Osteoblast (primary cell): ENCODE measurements at places on chromosomes 1 and 21. TPM values are rescaled to one million over a fixed set of nuclear protein-coding genes. Genes with fewer than 3 reads are reported as not detected.
A peak's percentile ranks its signal among the peaks of the same experiment; 100 is the strongest.

The CHI3L1 gene
- total RNA-seq = 273 and 932 TPM in 2 replicates

The TTC39A gene
- total RNA-seq = 0.72 and 0.88 TPM in 2 replicates

The AADACL4 gene
- total RNA-seq = not detected in 2 replicates

The LRRC8B gene
- total RNA-seq = 1.2 and 1.4 TPM in 2 replicates

The SMCP gene
- total RNA-seq = not detected in 2 replicates

The AMY1C gene
- not detected in 2 replicates for total RNA-seq

The SLC45A1 gene
- total RNA-seq = 1.8 and 2.4 TPM in 2 replicates

The NCAM2 gene
- 8.0 and 15.3 TPM in 2 replicates for total RNA-seq

GRCh38 chr21:36104317-36105300 lies 30.3 kb upstream of the CBR3 start:
- DNase-seq = no peak

DNA sequence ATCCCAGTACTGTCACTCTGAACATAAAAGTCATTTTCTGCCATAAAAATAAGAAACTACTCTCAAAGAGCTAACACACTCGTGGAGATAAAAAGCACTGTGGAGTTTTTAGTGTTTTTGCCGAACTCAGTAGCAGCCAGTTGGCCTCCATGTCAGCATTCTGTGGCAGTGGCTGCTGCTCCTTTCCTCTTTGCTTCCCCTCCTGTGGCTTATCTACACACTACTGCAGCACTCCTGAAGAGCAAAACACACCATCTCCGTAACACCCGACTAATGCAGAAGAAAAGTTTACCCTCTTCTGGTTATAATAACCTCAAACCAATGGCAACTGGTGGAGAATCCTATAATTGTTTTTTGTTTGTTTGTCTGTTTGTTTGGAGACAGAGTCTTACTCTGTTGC lies 44.9 kb downstream of the RAB3GAP2 start:
- DNase-seq = no peak

DNA sequence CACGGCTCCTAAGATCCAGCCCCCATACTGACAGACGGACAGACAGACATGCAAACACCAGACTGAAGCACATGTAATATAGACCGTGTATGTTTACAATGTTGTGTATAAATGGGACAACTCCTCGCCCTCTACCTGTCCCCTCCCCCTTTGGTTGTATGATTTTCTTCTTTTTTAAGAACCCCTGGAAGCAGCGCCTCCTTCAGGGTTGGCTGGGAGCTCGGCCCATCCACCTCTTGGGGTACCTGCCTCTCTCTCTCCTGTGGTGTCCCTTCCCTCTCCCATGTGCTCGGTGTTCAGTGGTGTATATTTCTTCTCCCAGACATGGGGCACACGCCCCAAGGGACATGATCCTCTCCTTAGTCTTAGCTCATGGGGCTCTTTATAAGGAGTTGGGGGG lies 23.2 kb downstream of the TMEM53 start:
- DNase-seq = peak; percentile 57

- DNase-seq = no peak
These were observed 15.6 kb downstream of the ARHGEF2 start for GRCh38 chr1:155962599-155963211.

GRCh38 chr1:110098222-110099026 lies 13.8 kb upstream of the UBL4B start:
- DNase-seq = no peak

DNA sequence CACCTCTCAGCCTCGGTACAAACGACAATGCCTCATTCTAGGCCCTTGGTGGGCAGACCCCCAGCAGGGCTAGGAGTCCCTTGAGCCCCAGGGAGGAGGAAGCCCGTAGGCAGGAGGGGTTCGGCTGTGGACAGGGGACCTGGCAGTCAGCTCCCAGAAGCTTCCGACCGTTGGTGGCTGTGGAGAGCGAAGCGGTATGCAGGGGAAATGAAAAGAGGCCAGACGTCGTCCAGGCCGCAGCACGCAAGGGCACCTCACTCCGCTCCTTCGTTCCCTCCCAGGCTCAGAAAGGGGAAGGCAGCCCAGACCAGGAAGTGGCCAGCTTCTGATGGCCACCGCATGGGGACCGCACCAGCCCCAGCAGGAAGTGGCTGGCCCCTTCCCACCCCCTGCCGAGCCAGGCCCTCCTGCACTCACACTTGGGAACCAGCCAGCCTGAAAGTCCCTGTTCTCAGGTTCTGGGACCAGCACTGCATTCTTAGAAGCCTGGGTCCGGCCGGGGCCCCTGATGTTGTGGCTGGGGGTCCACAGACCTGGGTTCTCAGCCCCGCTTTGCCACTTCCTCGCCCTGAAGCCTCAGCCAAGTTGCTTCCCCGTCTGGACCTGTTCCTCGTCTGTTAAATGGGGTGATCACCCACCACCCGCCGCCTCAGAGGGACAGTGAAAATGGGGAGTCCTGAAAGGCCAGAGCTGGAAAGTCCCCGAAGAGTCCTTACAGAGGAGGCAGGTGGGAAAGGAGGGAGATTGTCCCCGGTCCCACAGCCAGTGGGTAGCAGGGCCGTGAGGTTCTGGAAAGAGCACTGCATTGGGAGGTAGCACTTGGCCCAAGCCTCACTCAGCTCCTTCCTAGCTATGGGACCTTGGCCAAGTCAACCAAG lies 104.0 kb upstream of the RUNX3 start:
- peak; percentile 66 for DNase-seq

DNA sequence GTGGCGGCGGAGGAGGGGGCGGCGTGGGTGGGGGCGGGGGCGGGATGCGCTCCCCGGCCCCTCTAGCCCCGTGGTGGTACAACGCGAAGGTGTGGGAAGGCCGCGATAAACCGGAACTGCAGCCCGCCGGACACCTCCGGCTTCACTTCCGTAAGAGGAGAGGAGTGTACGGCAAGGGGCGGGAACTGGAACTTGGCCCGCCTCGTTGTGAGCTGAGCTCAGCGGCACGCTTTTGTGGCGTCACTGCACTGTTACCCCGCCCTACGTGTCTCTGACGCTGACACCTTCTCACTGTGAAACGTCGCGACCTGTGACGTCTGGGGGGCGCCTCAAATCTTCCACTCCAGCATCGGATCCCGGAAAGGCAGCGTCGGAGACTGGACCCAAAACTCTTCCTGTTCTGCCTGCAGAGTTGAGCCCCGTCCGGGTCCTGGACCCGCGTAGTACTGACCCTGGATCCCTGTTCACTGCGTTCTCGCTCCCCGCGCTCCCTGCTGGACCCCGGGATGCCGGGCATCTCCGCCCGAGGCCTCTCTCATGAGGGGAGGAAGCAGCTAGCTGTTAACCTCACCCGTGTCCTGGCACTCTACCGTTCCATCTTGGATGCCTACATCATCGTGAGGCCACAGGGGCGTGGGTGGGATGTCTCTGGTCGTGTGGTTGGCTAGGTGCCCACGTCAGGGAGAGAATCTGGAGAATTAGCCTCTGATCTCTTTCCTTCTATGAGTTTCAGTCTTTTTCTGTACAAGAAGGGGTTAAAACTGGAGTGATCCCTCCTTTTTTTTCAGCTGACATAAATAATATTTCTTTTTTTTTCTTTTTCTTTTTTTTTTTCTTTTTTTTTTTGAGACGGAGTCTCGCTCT lies at the start of gene ISG20L2:
TSS of gene ISG20L2 (minus strand) at position 168 of the 864 bp plus-strand sequence. CDS start 1,114 bp downstream, outside the sequence.
- DNase-seq = peak; percentile 98

DNA sequence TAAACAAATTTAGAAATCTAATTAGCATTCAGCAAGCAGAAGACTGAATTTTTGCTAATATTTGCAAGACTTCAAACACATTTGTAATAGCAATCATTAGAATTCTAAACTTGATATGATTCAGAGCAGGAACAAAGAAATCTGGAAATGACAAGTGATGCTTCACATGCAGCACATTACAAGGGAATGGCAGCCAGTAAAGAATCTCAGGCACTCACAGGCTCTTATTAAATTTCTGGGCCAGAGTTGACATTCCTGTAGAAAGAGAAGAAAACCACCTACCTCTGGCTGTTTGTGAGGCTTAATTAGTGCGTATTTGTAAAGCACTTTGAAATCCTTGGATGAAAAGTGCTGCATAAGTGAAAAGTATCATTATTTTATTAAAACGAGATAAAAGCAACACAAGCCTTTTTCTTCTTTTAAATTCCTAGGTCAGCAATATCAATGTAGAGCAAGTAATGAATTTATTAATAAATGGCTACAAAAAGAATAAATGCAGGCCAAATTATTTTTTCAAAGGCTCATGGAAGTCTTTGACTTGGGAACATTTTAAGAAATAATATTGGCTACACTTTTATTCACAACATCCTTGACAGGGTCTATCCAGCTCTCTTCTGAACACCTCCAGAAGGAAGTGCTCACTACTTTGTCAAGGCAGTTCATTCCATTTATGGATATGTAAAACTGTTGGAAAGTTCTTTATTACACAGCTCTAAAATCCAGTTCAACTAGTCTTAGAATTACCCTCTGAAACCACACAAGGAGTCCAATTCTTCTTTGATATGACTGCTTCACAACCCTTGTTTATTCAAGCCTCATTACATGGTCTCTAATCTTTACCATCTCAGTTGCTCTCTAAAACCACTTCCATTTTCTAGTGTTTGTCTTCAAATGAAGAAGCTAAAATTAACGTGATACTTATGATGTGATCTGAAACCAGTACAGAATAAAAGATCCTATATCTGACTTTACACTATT lies 32.1 kb upstream of the SCYL3 start:
- DNase-seq = no peak

DNA sequence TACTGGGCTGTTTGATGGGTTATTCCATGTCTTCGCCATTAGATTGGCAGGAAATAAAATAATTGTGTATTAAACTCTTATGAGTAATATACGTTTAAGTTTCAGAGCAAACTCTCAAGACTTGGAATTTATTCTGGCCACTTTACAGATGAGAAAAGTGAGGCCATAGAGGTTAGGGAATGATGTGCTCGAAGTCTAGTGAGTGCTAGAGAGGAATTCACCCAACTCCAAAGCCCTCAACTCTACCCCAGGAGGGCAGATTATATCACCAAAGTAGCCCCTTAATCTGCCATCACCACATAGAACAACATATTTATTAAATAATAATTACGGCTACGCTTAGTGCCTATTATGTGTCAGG lies 440 bp upstream of the MUL1 start:
- peak; percentile 73 for DNase-seq

- DNase-seq = peak; percentile 95
These were observed 55.8 kb upstream of the SGIP1 start for GRCh38 chr1:66478116-66478515.

DNA sequence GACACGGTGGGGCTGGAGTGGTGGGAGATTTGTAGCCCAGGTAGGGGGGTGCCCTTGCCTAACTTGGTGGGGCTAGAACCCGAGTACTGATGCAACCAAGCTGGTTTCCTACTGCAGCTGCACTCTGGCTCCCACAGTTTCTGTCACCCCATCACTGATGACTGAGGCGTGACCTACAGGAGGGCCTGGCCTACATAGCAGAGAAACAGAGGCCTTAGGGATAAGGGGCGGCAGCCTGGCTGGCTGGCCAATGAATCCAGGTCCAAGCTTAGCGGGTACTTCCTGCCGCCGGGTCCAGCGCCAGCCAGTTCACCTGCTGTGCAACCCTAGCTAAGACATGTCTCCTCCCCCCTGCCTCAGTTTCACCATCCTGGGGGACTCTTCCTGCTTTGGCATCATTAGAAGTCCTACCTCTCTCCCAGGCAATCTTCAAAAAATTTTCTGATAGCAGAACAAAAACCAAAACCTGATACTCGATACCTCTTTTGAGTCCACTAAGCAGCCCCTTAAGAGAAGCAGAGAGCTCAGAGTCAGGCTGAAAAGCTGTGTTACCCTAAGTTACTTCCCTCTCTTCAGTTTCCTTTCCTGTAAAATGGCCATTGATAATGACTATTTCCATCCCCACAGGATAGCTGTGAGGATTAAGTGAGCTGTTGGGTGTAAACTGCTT lies 27.3 kb upstream of the RNF19B start:
- no peak for DNase-seq

DNA sequence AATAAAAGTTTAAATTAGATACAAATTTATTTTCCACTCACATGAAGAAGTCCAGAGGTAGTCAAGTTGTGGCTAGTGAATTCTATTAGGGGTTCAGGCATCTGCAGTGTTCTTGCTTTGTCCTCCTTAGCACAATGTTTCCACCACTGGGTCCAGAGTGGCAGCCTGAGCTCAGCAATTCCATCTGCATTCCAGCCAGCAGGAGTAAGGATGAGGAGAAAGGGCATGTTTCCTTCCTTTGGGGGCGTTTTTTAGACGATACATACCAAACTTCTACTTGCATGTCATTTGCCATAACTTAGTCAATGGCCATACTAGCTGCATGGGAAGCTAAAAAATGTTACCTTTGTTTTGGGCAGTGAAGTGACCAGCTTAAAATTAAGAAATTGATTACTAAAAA lies 98.5 kb upstream of the VANGL1 start:
- DNase-seq = no peak

DNA sequence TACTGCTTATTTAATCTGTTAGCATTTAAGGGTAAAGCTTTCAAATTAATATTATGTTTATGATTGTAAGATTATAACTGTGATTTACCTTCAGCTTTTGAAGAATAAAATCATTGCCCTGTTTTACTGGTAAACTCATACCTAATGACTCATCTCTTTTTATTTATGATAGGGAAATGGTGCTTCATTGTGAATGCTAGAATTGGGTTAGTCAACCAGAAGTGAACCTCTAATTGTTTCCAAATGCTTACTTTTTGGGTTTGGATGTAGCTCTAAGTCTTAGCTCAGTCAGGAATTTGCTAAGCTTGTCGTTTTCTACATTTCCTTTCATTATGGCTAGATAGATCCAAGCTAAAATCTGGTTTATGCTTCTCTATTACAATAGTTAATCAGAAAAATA lies 59.4 kb downstream of the SLC30A7 start:
- DNase-seq = no peak

DNA sequence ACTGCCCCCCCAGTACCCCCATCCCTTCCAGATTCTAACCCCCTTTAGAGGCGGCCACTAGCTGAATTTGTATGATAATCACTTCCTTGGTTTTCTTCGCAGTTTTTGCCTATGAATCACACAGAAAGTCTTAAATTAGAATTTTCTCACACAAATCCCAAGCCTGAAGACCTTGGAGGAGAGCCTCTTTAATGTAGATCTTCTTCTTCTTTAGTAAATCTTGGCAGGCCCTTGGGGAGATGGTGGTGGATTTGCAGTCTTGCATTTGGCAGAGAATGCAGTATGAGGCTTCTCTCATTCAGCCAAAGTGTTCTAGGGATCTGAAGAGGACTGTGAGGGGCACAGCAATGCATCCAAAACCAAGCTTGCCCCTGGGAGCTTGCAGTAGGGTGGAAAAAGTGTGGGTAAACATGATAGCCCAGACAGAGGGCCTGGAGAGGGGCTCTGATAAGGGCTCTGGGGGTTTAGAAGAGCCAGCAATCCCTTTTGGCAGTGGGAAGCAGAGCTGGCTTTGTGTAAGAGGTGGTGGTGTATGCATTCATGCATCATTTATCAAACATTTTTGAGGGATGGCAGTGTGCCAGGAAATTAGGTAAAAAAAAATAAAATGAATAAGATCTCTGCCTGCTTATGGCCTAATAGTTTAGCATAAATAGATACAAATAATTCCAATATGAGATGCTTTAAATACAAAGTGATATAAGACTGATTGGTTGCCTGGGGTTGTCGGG lies 7.7 kb upstream of the CDC42 start:
- no peak for DNase-seq

DNA sequence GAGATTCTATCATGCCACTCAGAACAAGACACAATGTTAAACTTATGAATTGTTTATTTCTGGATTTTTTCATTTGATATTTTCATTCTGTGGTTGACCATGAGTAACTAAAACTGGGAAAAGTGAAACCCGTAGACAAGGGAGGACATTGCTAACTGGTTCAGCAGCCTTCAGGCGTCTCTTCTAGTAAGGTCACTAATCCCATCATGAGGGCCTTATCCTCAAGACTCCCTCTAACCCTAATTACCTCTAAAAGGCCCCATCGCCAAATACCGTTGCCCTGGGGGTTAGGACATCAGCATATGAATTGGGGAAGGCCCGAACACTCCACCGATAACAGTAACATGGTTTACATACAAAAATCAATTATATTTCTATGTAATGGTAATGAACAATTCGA lies 247.6 kb downstream of the TM2D1 start:
- no peak for DNase-seq

- DNase-seq = no peak
These were observed 69.2 kb downstream of the ROR1 start for GRCh38 chr1:63843010-63843409.
